Iris pigment epithelial cell (primary cell): ENCODE measurements at places on chromosomes 2 and 18.
A peak's percentile ranks its signal among the peaks of the same experiment; 100 is the strongest.

- no peak for DNase-seq
Measured at GRCh38 chr2:1812926-1813325, 68.6 kb upstream of the PXDN start.

DNA sequence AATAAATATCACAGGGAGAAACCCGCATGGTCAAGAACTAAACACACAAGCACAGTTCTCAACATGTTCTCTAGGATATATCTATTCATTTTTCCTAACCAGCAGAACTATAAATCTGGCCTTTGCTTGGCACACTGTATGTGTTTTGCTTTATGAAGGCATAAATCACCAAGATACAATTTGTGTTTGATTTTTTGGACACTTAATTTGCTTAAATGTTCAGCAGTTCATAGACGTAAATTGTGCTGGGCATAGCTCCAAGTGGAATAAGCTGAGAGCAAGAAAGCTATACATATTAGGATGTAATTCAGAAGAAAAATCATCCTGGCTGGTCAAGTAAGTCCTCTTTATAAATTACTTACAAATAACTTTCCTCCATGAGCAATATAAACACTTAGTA is 341.5 kb upstream of the ATP5MC3 start:
- DNase-seq: no peak

- no peak for DNase-seq
Measured at GRCh38 chr2:75541430-75541829, 19.3 kb downstream of the EVA1A start.

DNA sequence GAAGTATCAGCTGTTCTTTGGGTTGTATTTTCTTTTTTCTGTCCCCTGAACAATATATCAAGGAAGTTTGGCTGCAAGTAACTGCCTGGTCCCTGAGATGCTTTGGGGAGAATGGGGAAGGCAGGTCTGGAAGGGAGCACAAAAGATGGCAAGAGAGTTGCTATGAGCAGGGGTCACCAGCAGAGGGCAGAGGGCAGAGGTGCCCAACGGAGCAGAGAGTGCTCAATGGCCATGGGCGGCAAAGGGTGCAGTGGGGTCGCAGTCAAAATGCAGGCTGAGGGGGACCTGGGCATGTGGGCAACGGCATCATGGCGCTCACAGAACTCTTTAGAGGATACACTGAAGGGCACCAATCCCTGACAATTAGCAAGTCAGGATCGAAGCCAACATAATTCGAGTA is 107.7 kb upstream of the ATP8B1 start:
- DNase-seq: no peak

DNA sequence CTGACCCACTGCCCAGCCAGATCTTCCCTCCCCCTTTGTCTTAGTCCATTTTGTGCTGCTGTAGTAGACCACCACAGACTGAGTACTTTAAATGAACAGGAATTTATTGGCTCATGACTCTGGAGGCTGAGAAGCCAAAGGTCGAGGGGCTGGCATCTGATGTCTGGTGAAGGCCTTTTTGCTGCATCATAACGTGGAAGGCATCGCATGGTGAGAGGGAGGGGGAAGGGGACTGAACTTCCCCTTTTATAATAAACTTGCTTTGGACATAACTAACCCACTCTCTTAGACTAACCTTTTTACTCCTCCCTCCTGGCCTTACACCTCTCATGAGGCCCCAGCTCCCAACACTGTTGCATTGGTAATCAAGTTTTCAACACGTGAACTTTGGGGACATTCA is 83.8 kb downstream of the MAP4K4 start:
- no peak for DNase-seq

DNA sequence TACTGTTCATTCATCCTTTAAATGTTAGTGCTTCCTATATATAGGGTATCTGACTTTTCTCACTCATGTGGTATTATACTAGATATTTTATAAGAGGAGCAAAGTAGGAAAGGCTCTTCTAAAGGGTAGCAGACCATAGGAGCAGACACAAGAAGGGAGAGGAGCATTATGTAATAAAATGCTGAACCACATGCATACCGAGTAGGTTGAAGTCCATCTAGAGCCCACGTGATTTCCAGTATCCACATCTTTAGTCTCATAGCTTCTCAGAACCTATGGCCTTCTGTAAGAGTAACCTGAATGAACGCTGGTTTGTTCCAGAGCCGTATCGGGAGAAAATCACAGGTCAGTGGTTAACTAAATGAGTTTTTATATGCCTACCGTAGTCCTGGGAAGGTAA is 85.9 kb downstream of the MAP3K20 start:
- no peak for DNase-seq

DNA sequence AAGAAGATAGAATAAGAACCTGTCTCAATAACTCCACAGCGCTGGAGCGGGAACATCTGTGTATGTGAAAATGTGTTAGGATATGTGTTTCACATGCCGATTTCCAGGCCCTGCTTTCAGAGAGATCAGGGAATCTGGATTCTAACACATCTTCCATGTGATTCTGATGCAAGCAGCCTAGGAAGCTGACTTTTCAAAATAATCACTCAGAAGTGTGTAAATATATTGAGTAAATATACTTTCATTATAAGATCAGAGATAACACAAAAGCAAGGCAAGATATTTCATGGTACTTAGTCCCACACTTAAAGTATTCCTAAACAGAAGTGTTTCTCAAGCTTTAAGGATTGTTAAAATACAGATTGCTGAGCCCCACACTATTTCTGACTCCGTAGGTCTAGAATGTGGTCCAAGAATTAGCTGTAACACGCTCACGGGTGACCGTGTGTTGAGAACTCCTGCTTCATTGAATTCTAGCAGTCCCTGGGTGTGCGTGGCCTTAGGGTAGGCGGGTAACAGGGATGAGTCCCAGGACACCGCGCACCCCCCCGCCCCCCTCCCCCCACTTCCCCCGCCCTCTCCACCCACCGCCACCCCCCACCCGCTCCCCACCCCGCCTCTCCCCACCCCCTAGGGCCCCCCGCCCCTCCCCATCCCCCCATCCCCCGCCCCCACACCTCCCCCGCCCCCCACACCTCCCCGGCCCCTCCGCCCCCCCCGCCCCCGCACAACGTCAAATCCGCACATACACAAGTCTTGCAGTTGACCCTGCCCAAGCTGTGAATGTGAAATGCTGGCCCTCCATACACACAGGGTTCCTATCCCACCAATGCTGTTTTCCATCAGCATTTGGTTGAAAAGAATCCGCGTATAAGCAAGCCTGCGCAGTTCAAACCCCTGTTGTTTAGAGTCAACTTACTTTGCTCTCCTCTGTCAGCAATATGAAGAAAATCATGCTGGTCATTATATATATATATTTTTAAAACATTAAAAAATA is 94.2 kb upstream of the SLC39A10 start:
- DNase-seq: peak; percentile 32

DNA sequence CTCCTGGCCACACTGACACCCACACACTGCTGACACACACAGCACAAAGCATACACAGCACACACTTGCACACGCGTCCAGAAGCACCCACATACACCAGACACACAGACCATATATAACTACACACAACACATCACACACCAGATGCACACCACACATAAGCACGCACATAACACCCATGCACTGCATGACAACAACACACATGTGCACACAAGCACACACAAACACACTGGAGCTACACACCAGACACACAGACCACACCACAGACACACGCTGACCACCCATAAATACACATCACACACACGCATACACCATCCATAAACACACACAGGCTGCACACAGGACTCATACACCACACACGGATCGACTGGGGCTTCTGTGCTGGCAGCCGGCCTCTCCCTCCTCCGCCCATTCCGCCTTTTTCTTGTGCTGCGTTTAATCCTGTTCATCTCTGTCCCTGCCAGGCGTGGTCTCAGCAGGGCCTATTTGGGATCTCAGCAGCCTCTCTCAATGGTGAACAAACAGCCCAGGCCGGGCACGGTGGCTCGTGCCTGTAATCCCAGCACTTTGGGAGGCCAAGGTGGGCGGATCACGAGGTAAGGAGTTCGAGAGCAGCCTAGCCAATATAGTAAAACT is 396.9 kb upstream of the MYT1L start:
- no peak for DNase-seq

- DNase-seq: no peak
Measured at GRCh38 chr2:240963065-240963867, 35.2 kb upstream of the SNED1 start.

DNA sequence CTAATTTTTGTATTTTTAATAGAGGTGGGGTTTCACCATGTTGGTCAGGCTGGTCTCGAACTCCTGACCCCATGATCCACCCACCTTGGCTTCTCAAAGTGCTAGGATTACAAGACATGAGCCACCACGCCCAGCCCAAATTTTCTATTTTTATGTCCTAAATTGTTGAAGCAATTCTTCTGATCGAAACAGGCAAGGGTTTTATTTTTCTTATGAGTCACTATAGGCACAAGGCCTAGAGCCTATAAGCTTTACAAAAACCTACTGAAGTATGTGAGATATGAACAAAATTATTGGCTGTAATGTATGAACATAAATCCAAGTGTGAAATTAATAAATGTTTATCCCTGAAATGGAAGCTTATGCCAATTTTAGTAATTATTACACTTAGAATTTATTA is 464.2 kb upstream of the NRP2 start:
- DNase-seq: peak; percentile 37

DNA sequence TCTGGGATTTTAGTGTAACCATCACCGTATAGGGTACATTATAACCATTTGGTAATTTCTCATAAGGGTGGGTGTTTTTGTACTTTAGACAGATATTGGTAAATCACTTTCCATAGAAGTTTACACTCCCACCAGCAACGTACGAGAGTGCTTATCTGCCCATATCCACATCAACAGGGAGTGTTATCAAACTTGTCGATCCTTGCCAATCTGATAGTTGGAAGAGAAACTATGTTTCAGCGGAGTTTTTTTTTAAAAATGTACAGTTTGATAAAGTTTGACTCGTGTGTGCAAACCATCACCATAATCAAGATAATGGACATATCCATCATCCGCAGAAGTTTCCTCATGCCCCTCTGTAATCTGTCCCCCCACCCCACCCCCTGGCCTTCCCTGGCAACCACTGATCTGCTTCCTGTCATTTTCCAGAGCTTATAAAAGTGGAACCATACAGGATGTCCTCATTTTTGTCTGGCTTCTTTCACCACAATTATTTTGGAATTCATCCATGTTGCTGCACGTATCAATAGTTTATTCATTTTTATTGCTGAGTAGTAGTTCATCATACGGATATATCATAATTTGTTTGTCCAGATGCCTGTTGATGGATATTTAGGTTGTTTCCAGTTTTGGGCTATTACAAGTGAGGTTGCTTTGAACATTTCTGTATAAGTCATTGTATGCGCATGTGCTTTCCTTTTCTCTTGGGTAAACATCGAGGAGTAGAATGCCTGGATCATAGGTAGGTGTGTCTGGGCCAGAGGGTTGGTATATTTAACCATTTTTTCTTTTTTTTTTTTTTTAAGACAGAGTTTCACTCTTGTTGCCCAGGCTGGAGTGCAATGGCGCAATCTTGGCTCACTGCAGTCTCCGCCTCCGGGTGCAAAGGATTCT is 18.6 kb downstream of the GLI2 start:
- no peak for DNase-seq

GRCh38 chr18:49813069-49813318 is 339 bp downstream of the ACAA2 start:
- DNase-seq: peak; percentile 38

DNA sequence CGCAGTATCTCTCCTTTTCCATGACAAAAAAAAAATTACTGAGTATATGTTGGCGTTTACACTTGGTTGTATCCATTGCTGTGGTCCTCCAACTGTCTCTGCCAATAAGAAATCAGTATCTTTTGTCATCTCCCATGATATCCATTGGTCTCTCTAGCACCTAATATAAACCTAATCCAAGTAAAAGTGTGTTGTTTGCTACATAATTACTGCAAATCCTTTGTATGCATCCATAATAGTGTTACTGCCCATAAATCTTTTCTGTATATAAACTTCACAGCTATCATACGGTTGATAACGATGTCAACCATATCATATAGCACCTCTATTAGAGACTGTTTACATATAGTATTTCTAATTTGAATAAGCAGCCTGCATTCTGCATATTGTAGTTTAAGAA is 226.9 kb downstream of the AGPS start:
- DNase-seq: no peak

- DNase-seq: peak; percentile 8
Measured at GRCh38 chr2:43977677-43978375, 18.0 kb downstream of the LRPPRC start.

- no peak for DNase-seq
Measured at GRCh38 chr2:30139131-30139870, 7.5 kb upstream of the YPEL5 start.

DNA sequence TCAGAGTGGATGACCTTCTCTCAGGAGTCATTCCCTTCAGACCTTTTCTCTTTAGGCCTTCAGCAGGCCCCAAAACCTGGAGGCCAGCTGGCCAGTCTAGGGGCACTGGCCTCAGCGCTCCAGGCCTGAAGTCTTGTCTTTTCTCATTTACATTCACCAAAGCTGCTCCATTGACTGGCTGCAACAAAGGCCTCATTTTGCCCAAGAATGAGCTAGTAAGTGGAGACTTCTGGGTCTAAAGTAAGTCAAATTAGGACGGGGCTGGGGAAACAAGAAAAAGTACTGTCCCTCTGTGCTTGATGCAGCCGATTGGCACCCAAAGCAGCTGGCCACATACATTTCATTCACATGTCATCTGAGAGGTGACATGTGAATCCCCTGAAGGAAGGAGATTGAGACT is 83.8 kb upstream of the RIOK3 start:
- DNase-seq: no peak

DNA sequence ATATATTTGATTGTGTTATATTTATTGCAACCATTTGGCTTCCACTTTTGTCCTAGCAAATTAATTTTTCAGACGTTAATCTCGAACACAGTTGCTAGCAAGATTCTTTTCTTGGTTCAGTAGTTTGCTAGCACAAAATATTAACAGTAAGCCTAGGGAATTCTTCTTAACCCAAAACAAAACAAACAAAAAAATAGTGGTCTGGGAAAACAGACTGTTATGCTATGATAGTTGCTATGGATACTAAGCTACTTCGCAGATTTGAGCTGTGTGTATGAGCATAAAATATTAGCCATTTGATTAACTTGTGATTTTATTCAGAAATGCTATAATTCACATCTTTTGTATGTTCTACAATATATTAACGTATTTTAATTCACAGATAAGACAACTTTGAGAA is 541.5 kb upstream of the NETO1 start:
- DNase-seq: peak; percentile 4

DNA sequence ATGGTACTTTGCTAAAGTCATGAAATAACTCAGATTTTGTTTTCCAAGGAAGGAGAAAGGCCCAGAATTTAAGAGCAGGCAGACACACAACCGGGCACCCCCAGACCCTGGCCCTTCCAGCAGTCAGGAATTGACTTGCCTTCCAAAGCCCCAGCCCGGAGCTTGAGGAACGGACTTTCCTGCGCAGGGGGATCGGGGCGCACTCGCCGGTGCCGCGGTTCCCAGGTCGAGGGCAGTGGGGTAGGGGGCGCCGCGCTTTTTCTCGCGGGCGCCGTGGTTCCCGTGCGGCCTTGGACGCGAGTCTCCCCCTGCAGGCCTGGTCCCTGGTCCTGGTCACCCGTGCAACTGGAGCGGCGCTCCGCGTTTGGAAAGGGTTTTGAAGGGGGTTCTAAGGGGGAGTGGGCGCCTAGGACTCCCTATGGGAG is 1.2 kb downstream of the ZNF236 start:
- DNase-seq: no peak

- DNase-seq: no peak
Measured at GRCh38 chr2:234491897-234492296, 5.0 kb downstream of the ARL4C start.

- no peak for DNase-seq
Measured at GRCh38 chr18:55206927-55207326, 247.7 kb upstream of the CCDC68 start.

- DNase-seq: peak; percentile 64
Measured at GRCh38 chr18:21444465-21445212, 155.9 kb downstream of the ESCO1 start.

- no peak for DNase-seq
Measured at GRCh38 chr2:168336786-168337388, 89.5 kb upstream of the STK39 start.
